ENCODE measurements at places on chromosomes 4 and X. TPM values are rescaled to one million over a fixed set of nuclear protein-coding genes. Genes with fewer than 3 reads are reported as not detected.

Gene MAPK10
- 4.6 TPM for total RNA-seq

- no peak for DNase-seq
Measured at GRCh38 chr4:78971776-78972175, 32.5 kb upstream of the PAQR3 start.

DNA sequence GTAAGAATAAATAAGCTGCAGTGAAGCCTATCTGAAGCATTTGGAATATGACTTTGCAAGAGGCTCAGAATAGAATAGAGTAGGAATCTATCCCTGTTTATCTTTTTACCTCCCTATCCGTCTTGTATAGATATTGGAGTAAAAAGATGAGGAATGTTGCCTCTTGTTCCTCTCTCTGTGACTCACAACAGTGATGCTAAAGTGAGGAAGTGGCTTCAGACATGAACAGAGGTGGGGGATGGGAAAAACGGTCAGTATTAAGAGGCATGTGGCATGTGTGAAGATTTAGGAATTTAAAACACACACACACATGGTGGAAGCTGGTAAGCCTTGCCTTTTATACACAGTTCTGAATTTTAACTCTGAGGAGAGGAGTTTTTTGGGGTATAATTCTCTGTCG is 3.8 kb upstream of the DCAF4L1 start:
- DNase-seq, result peak; percentile 18

DNA sequence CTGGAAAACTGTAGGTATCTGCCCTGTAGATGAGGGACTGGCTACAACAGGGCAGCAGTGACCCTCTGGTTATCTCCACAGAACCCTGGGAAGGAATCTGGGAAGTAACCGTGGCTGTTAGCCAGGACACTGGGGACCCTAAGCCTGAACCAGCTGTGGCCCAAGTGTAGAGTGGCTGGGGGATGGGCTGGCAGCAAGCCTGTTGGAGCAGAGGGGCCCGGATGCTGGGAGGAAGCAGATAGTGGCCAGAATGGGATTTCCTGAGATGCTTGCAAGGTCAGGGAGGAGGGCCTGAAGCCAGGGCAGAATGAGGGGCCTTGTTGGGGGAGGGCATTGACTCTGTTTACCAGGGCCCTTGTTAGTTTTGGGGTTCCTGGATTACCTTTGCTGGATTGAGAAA is 161.0 kb upstream of the EOLA2 start:
- DNase-seq, result no peak

DNA sequence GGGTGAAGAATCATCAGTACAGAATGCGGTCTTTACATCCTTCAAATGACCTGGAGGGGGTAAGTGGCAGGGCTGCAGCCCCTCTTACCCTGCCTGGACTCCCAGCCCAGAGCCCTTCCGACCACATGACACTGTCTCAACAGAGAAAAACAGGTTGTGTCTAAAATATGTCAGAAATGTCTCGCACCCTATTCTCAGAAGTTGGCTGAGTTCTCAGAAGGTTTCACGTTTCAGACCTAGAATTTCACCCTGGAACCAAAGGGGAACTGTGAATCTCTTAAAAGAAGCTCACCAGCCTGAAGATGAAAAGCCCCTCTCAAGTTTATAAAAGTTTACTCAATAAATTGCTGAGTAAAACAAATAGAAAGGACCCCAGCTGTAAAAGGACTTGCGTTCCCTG is 7.0 kb upstream of the CRMP1 start:
- no peak for DNase-seq

All from astrocyte (in vitro differentiated cells and primary cell).